ENCODE measurements at places on chromosomes 6 and 20.

GRCh38 chr6:28565823-28566526 lies 40.3 kb downstream of the GPX5 start:
- DNase-seq, result no peak

- DNase-seq, result no peak
These were observed 14.3 kb upstream of the EPM2A start for GRCh38 chr6:145749632-145750031.

- no peak for DNase-seq
These were observed 382.6 kb downstream of the SMOC2 start for GRCh38 chr6:168823397-168824212.

GRCh38 chr20:9632991-9633390 lies 118.6 kb downstream of the LAMP5 start:
- no peak for DNase-seq

DNA sequence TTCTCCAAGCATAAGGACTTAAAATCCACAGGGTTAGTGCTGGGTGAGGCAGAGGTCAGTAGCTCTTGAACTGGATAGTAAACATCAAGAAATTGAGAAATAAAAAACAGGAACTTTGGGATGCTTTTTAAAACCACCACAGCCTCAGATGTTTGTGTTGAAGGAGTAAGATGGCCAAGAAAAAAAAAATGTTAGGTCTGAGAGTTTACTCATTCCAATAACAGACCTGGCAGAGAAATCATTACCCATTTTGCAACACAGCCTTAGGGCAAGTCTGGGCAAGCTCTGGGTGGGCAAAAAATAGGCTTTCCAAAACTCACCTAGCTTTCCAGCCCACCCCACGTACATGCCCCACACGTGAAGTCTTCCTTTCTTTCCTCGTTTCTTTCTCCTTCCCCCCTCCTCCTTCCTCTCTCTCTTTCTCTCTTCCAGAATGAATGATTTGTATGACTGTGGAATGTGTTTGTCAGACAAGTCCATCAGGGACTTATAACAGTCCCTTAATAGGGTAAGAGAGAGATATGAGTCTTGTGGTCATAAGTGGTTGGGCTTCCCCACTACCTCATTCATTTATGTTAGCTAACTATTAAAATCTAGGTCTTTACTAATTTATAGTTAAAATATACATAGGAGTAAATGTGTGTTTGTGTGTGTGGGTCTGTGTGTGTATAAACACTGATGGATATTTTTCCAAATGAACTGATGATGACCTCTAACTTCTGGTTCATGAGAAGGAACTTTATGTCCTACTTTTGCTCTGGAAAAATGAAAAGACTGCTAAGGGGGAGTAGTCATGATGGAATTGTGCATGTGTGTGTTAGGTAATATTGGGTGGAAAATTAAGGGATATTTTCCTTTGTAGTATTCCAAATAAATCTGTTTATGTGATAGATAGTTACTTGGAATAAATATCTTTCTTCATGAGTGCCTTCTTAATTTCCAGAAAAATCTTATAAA lies 18.0 kb upstream of the DSE start:
- DNase-seq, result no peak

- no peak for DNase-seq
These were observed 44.8 kb upstream of the BCLAF1 start for GRCh38 chr6:136334465-136334846.

DNA sequence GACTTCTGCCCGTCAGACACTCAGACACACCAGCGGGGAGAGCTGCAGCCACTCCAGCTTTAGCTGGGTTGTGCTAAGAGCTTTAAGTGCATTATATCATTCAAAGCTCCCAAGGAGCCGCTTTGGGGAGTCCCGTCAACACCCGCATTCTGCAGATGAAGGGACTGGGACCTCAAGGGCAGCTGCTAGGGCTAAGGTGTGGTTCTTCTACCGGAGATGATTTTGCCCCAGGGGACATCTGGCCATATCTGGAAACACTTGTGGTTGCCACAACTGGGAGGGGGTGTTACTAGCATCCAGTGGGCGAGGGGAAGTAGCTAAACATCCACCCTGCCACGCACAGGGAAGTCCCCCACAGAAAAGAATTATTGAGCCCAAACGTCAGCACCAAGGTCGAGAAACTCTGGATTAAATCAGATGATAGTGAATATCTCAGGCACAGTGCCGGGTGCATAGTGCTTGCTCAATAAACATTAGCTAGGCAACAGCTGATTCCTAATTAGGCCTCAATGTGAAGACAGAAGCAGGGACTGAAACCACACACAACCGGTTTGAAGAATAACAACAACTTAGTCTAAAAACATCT lies 29.6 kb downstream of the PMEPA1 start:
- DNase-seq, result no peak

DNA sequence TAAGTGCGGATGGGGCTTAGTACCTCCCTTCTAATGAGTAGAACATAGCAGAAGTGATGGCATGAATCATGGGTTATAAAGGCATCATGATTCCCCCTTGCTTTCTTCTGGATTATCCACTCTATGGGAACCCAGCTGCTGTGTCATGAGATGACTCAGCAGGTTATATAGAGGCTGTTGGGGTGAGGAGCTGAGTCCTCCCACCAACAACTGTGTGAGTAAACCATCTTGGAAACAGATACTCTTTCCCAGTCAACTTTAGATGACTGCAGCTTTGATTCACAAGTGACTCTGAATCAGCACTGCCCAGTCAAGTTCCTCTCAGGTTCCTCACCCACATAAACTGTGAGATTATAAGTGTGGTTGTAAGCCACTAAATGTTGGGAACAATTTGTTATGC lies 46.3 kb downstream of the FAM83B start:
- DNase-seq, result no peak

GRCh38 chr6:136749359-136749997 lies 42.8 kb downstream of the MAP3K5 start:
- DNase-seq, result no peak

DNA sequence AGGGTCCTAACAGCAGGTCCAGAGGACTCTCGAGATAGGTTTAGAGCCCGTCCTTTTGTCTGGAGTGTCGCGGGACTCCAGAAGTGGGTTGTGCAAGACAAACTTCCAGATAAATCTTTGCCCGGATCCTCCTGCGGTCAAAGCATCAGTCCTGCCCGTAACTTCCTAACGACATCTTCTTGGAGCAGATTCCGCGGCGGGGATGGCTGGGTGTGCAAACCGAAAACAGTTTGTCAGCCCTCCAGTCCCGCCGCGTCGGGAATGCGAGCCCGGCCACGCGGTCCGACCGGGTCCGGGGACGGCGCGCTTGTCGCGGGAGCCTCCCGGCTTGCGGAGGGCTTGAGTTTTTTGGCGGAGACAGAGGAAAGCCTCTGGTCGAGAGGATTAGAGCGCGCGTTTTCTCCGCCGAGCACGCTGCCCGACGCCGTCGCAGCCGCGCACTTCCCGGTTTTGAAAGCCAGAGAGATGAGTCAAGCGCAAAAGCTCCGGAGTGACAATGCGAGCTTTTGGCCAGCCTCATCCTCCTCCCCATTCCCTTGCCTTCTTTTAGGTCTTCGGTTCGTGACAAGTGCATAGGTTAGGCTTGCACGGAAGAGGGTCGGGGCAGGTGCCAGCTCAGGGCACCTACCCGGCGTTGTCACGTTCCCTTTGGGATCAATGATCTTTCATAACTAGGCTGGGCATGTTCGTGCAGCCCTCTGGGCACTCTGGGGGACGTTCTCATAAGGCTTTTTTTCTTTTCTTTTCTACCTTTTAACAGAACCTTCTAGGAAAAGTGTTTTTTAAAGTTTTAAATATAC lies 91.3 kb upstream of the PRDM1 start:
- peak; percentile 68 for DNase-seq

DNA sequence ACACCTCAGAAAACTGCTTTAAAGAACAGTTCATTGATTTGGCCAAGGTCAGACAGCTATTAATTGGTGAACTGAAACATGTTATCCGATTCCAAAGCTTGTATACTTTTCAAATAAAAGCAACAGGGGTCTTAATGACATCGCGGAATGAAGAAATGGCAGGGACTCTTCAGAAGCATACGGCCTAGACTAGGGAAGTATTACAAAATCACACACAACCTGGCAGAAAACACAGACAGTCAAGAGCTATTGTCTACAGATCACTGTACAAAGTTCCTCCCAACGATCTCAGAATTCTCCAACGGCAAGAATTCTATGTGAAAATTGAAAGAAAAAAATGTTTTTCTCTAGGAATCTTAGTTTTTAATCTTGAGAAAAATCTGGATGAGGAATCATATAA lies 105.5 kb downstream of the PTPRK start:
- DNase-seq, result no peak

GRCh38 chr20:48180618-48181017 lies 395.3 kb upstream of the SULF2 start:
- no peak for DNase-seq

DNA sequence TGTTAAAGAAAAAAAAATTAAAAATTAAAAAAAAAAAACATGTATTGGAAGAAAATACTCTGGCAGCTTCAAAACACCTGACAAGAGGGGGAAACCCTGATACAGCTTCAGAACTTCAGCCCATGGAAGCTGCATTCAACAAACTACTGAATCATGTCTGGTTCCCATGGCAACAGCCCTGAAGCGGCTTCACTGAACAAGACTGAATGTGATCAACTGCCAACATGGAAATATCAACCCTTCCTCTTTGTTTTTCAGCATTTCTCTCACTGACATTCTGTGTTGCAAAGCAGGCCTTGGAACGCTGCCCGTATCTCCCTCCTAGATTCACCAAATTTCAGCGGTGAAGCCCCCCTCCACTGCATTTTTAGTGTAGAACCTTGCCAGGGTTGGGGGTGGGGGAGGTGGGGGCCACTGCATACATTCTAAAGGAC lies 91.3 kb upstream of the SHLD1 start:
- no peak for DNase-seq

DNA sequence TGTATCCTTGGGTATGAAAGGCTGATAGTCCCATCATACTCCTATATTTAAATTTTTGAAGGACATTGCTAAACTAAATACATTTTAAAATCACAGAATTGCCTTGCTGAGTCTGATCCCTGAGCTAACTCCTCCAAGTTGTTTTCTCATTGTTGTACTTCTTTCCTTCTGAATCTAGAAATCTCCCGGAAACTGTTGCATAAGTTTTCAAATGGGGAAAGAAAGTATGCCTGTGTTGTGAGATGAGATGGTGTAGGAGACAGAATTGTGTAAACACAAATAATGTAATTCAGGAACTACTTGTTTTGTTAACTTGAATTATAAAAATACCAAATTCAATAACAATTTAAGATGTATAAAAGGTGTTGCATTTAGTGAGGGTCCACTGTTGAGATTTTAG lies 7.3 kb downstream of the PNRC1 start:
- no peak for DNase-seq

GRCh38 chr6:21332077-21332476 lies 261.5 kb upstream of the SOX4 start:
- no peak for DNase-seq

DNA sequence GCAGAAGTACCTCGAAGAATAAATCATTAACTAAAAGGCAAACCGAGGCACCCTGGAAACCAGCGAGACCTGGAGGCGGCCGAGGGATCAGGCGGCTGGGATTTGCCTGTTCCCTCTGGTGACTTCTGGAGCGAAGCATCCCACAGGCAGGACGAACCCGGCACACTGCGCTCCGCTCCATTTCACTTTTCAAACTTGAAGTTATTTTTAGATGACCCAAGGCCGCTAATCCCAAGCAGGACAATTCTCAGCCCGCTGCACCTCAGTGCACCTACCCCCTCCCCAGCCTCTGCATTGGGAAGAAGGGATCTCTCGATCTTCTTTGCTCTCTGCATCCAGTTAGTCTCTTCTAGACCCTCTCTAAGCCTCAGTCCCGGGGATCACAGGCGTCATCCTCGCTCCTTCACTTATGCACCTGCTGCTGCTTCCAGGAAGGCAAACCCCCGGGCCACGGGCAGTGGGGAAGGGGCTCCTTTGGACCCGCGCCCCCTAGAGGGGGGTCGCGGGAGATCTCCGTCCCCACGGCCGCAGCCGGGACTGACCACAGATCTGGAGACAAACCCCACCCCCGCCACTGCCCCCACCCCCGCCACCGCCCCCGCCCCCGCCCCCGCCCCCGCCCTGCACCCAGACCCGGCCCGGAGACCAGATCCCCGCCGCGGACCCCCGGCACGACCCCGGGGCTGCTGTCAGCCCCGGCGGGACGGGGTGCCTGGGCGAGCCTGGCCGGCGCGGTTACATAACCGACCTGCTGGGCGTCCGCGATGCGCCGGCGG lies 636 bp downstream of the RCAN2 start:
- DNase-seq, result no peak

DNA sequence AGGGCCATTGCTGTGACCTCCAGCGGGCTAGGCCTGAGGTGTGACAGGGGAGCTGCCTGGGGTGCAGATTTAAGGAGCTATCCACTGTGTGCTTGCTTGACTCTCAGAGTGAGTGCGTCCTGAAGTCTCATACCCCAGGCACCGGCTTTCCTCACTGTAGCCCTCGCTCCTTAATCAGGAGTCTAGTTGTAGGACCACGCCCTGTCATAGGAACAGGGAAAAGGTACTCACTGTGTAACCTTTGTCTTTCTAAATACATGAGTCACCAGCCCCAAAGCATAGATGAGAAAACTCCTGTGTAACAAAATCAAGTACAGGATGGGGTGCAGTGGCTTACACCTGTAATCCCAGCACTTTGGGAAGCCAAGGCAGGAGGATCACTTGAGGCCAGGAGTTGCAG lies 141.7 kb downstream of the TMEM242 start:
- DNase-seq, result no peak

DNA sequence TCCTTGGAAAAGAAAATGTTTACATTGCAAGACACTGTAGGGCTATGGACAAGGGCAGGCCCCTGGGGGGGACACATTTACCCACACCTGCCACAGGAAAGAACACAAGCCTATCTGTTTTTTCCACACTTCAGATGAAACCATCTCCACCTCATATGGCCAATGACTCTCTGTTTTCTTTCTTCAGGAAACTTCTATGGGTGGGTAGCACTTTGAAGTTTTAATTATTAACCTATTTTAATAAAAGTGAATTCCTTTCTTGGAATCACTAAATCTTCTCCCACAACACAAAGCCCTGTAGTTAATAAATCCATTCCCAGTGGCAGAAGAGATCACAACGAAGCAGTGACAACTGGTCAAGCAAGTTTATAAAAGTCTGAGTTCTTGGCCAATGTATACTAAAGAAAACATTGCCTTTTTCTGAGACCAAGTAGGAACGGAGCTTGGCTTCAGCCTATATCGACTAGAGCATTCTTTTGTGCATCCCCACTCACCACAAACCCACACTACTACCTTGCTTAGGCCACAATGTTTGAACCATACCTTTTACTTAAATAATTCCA lies 125.1 kb upstream of the CARMIL1 start:
- DNase-seq, result no peak

- DNase-seq, result no peak
These were observed 154.7 kb upstream of the LAMP5 start for GRCh38 chr20:9359561-9360308.

- no peak for DNase-seq
These were observed 12.8 kb upstream of the ULBP3 start for GRCh38 chr6:150081702-150082101.

DNA sequence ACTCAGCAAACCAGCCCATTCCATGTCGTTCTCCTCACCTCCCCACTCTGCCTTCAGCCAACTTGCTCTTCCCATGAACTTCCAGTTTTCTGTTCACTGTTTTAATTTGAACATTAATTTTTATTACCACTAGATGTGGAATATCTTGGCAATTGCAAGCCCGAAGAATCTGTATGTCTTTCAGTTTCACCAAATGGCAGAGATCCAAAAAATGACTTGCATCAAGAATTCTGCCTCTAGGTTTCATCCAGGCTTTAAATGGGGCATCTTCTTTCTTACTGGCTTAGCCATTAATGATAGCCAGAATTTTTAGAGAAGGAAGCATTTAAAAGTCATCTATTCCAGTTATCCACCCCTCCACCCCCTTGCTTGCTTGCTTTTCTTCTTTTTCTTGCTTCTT lies 39.0 kb downstream of the CAP2 start:
- DNase-seq, result no peak

- no peak for DNase-seq
These were observed 4.4 kb downstream of the TFAP2A start for GRCh38 chr6:10410207-10411050.

Data from T-helper 1 cell (primary cell).